NCI-H524 treated with DMSO at 0.1 percent for 48 hours (cell line): ENCODE measurements at places on chromosomes 11 and 22.

GRCh38 chr11:41145420-41145819 is 314.0 kb downstream of the LRRC4C start:
- no peak for DNase-seq

GRCh38 chr11:66604155-66604554 is 11.2 kb downstream of the CCS start:
- no peak for DNase-seq

DNA sequence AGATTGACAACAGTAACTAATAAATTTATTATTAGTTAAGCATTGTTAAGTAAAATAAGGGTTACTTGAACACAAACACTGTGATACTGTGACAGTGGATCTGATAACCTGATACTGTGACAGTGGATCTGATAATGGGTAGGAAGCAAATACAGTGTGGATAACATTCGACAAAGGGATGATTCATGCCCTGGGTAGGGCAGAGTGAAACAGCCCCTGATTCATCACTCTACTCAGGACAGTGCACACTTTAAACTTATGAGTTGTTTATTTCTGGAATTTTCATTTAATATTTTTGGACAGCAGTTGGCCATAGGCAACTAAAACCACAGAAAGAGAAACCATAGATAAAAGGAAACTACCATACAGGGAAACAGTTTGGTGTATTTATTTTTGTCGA is 60.8 kb upstream of the CTSC start:
- no peak for DNase-seq

- DNase-seq: no peak
These were observed 3.4 kb downstream of the WEE1 start for GRCh38 chr11:9576701-9577381.

- DNase-seq: no peak
These were observed 65.2 kb downstream of the CACNA1I start for GRCh38 chr22:39635719-39636118.

DNA sequence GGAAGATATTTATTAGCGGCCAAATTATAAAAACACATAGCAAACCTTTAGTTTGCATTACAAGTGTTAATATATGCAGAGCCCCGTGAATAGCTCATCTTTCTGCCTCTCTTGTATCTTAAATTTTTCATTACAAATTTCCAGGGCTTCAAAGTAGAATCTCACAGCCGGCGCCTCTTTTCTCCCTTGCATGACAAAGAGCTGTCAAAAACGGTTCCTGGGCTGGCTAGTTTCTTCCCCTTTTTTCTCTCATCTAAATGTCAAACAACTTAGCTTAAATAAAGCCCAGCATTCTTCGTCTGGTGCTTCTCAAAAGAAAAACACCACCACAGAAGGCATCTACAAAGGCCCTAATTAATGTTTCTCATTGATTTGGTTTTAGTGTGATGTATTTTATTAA is 253.0 kb downstream of the INSC start:
- DNase-seq: no peak

- DNase-seq: peak; percentile 15
These were observed 150.1 kb upstream of the UBASH3B start for GRCh38 chr11:122505304-122506006.

DNA sequence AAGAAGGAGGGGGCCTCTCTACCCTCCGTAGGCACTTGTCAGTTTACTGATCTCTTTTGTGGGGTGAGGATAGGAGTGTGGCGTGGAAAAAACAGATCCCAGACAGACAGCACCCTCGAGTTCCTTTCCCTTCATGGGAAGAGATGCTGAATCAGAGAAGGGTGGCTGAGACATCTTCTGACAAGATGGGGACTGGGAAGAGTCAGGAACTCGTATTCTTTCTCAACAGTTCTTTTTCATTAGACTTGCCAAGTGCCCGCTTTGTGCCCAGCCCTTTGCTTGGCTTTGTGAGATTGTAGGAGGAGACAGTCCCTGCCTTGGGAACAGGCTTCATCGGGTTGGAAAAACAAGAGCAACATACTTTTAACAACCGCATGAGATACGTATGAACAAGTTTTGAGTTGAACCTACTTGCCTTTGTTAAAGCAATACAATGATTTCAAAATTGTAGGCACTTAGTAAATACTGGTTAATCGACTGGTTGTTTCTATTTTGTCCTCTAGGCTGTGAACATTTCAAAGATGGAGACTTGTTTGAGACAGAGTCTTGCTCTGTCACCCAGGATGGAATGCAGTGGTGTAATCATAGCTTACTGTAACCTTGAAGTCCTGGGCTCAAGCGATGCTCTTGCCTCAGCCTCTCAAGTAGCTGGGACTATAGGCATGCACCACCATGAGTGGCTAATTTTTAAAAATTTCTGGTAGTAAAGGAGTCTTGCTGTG is 1.1 kb downstream of the RRM1 start:
- no peak for DNase-seq
